ENCODE measurements at places on chromosomes 1 and 21.

DNA sequence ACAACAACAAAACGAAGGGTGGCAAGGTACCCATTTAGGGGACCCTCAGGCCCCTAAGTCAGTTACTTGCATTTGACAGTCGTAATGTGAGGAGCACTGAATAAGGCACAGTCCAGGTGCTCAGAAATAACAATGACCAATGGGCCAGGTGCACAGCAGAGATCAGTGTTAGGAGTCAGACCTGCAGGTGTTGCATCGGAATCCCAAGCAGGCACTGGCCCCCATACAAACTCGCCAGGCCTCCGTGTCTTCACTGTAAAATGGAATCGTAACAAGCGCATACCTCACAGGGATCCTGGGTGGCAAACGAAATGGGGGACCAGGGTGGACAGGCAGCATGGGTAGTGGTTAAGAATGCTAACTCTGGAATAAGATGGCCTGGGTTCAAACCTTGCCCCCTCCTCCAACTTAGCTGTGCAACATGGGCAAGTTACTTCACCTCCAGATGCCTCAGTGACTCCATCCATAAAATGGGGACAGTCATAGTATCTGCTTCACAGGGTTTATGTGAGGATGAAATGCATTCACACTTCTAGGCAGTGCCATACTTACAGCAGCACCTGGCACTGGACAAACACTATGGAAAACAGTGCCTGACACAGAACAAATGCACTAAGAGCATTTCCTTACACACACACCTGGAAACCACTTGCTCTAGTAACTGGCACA is 20.2 kb downstream of the RCAN1 start:
- no peak for DNase-seq
- no peak overlapping the region for H3K27ac ChIP-seq
- no peaks in the 10 kb centered on the region for H3K36me3 ChIP-seq

- peaks cover 4% of the 10 kb centered on the region for H3K27me3 ChIP-seq
- H3K36me3 ChIP-seq = peaks cover 24% of the 10 kb centered on the region
- H3K27ac ChIP-seq = peak overlapping the region; percentile 88
- H3K4me3 ChIP-seq = peak overlapping the region; percentile 91
- peak; percentile 52 for DNase-seq
- H3K4me1 ChIP-seq = peaks cover 36% of the 10 kb centered on the region
Observed at GRCh38 chr1:155174324-155175280, 953 bp downstream of the TRIM46 start.

- peak overlapping the region; percentile 92 for H3K4me3 ChIP-seq
- no peaks in the 10 kb centered on the region for H3K27me3 ChIP-seq
- H3K27ac ChIP-seq = peak overlapping the region; percentile 98
- DNase-seq = peak; percentile 66
Observed at GRCh38 chr1:150066838-150067183, 765 bp upstream of the VPS45 start.

GRCh38 chr1:22799971-22800370 is 89.3 kb downstream of the EPHB2 start:
- H3K27ac ChIP-seq = no peak overlapping the region
- H3K27me3 ChIP-seq = no peaks in the 10 kb centered on the region
- H3K4me1 ChIP-seq = no peaks in the 10 kb centered on the region
- no peaks in the 10 kb centered on the region for H3K36me3 ChIP-seq

DNA sequence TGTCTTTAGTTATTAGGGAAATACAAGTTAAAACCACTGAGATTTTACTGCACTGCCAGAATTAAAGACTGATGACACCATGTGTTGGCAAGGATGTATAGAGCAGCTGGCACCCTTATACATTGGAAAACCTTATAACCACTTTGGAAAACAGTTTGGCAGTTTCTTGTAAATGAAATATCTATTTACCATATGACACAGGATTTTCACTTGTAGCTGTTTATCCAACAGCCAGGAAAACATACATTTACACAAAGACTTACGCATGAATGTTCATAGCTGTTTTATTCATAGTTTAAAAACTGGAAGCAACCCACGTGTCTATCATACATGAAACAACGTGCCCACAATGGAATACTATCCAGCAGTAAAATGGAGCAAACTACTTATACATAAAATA is 45.3 kb downstream of the PRRC2C start:
- H3K27ac ChIP-seq = no peak overlapping the region
- no peaks in the 10 kb centered on the region for H3K27me3 ChIP-seq
- H3K4me3 ChIP-seq = no peak overlapping the region
- no peak for DNase-seq
- H3K4me1 ChIP-seq = peaks cover 3% of the 10 kb centered on the region
- H3K36me3 ChIP-seq = peaks cover 35% of the 10 kb centered on the region

- no peaks in the 10 kb centered on the region for H3K4me1 ChIP-seq
- DNase-seq = no peak
- H3K4me3 ChIP-seq = no peak overlapping the region
- no peaks in the 10 kb centered on the region for H3K27me3 ChIP-seq
- peaks cover 6% of the 10 kb centered on the region for H3K36me3 ChIP-seq
Observed at GRCh38 chr1:54246116-54246721, 46.3 kb downstream of the MRPL37 start.

GRCh38 chr1:8590721-8591351 is 226.6 kb downstream of the RERE start:
- no peak for DNase-seq
- H3K27ac ChIP-seq = peak overlapping the region; percentile 2
- no peaks in the 10 kb centered on the region for H3K27me3 ChIP-seq
- peaks cover 24% of the 10 kb centered on the region for H3K36me3 ChIP-seq
- H3K4me1 ChIP-seq = peaks cover 33% of the 10 kb centered on the region

GRCh38 chr1:226662642-226663326 is 76.3 kb downstream of the ITPKB start:
- no peaks in the 10 kb centered on the region for H3K27me3 ChIP-seq
- peak overlapping the region; percentile 93 for H3K27ac ChIP-seq
- peak; percentile 85 for DNase-seq
- H3K4me1 ChIP-seq = peaks cover 96% of the 10 kb centered on the region

DNA sequence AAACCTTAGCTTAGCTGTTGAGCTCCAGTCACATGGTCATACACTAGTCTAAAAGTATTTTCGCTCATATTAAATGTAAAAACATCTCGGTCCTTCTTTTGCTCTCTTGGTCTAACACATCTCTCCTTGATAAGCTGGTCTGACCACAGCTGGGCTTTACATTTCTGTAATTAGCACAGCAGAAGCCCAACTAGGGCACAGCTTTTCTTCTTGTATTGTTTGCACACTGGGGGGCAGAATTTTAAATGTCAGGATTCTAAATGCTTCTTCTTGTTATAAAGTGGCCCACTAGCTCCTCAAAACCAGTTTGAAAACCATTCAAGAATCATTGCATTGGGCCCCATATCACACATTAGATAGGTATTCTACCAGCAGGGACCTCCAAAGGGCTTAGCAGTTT is 289.1 kb upstream of the PKN2 start:
- no peaks in the 10 kb centered on the region for H3K36me3 ChIP-seq
- H3K4me1 ChIP-seq = no peaks in the 10 kb centered on the region
- no peak for DNase-seq
- no peak overlapping the region for H3K27ac ChIP-seq

DNA sequence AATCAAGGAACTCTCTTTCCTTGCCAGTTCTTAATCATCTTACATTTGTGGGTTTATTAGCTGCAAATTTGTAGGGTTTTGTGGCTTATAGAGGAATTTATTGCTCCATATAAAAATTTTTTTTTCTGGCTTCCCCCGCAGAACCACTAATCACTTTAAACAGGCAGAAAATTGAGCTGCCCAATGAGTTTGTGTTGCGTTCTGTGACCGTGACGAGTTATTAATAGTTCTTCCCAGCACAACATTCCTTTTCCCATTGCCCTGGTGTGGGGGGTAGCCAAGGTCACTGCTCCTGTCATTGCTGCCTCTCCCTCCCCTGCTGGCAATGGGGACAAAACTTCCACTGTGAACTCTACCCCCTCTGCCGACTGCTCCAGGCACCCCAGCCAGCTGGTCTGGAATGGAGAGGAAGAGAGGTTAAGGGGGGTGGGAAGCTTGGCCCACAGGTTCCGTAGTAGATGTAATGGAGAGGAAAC is 55.1 kb downstream of the UBE2T start:
- H3K4me3 ChIP-seq = no peak overlapping the region
- H3K27ac ChIP-seq = no peak overlapping the region
- peaks cover 12% of the 10 kb centered on the region for H3K4me1 ChIP-seq
- no peak for DNase-seq
- no peaks in the 10 kb centered on the region for H3K36me3 ChIP-seq

DNA sequence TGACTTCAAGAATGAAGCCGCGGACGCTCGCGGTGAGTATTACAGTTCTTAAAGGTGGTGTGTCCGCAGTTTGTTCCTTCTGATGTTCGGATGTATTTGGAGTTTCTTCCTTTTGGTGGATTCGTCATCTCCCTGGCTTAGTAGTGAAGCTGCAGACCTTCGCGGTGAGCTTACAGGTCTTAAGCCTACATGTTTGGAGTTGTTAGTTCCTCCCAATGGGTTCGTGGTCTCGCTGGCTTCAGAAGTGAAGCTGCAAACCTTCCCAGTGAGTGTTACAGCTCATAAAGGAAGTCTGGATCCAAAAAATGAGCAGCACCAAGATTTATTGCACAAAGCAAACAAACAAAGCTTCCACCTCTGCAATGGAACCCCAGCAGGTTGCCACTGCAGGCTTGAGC is 14.7 kb downstream of the LDLRAD1 start:
- H3K27ac ChIP-seq = no peak overlapping the region
- H3K27me3 ChIP-seq = no peaks in the 10 kb centered on the region
- no peak overlapping the region for H3K4me3 ChIP-seq
- no peaks in the 10 kb centered on the region for H3K4me1 ChIP-seq

GRCh38 chr1:239126884-239127283 is 259.5 kb upstream of the CHRM3 start:
- no peak overlapping the region for H3K4me3 ChIP-seq
- DNase-seq = no peak
- H3K4me1 ChIP-seq = no peaks in the 10 kb centered on the region
- no peaks in the 10 kb centered on the region for H3K27me3 ChIP-seq

- peaks cover 15% of the 10 kb centered on the region for H3K36me3 ChIP-seq
- H3K27me3 ChIP-seq = no peaks in the 10 kb centered on the region
- peaks cover 22% of the 10 kb centered on the region for H3K4me1 ChIP-seq
- H3K27ac ChIP-seq = no peak overlapping the region
Observed at GRCh38 chr21:29332461-29333362, 34.0 kb downstream of the BACH1 start.

- no peaks in the 10 kb centered on the region for H3K27me3 ChIP-seq
- no peaks in the 10 kb centered on the region for H3K4me1 ChIP-seq
- H3K36me3 ChIP-seq = no peaks in the 10 kb centered on the region
- no peak for DNase-seq
- no peak overlapping the region for H3K27ac ChIP-seq
- no peak overlapping the region for H3K4me3 ChIP-seq
Observed at GRCh38 chr1:17632541-17633184, 93.2 kb downstream of the ARHGEF10L start.

DNA sequence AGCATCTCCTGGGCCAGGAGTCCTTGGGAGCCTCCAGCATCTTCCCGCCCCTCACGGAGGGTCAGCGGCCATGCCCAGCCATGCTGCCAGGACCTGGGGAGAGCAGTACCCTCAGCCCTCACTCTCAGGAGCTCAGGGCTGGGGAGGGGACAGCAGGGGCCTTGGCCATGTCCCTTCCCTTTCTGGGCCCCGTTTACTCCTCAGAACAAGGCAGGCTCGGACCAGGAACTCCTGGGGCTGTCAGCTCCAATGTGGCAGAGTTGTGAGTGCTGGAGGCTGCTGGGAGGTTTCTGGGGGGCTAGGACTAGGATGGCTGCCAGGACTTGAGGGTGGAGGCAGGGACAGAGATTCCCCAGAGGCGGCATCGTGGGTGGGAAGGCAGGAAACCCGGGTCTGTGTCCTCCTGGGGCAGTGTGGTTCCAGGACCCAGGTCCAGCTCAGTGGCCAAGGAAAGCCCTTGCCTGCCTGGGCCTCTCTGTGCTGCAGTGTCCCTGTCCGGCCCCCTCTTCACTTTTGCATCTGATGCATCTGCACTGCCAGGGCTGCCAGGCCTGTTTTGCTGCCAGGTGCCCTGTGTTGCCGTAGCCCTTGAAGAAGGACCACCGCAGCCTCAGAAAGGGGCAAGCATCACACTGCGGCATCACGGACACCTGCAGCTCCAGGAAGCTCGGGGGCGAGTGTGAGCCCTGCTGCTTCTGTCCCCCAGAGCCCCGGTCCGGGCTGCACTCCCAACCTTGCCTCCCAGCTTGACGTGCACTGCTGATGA is 223.9 kb downstream of the CAMTA1 start:
- no peaks in the 10 kb centered on the region for H3K36me3 ChIP-seq
- DNase-seq = no peak
- no peaks in the 10 kb centered on the region for H3K27me3 ChIP-seq
- H3K27ac ChIP-seq = no peak overlapping the region
- H3K4me3 ChIP-seq = no peak overlapping the region

DNA sequence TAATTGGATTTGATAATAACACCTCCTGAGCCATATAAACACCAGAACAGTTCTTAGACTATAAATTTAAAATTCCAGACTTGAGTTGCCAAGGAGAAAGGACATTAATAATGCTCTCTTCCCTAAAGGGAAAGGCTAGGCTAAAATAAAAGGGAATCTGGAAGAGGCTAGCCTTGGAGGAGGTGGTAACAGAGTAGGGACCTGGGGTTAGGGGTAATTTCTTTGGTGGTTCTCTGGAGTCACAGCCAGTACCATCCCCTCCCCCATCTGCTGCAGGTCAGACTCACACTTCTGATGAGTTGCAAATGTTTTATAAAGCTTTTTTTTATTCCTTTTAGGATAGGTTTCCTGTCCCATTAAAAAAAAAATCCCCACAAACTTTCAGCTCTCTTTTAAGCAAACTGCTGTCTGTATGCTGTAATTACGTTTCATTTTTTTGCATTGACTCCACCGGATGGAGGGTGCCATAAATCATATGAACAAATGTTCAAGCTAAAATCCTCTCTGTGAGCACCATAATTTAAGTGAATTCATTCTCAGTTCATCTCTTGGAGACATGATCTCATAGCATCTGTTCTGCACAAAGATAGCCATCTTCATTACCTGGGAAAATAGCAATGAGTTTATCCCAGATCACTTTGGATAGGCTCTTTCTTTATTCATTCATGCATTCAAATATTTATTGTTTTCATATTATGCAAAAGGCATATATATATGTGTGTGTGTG is 379.6 kb downstream of the TTLL7 start:
- H3K4me3 ChIP-seq = no peak overlapping the region
- H3K27ac ChIP-seq = no peak overlapping the region
- DNase-seq = no peak
- H3K27me3 ChIP-seq = no peaks in the 10 kb centered on the region
- H3K4me1 ChIP-seq = peaks cover 3% of the 10 kb centered on the region
- no peaks in the 10 kb centered on the region for H3K36me3 ChIP-seq

- peaks cover 12% of the 10 kb centered on the region for H3K27me3 ChIP-seq
- H3K36me3 ChIP-seq = no peaks in the 10 kb centered on the region
- no peak overlapping the region for H3K27ac ChIP-seq
- no peak overlapping the region for H3K4me3 ChIP-seq
- peaks cover 3% of the 10 kb centered on the region for H3K4me1 ChIP-seq
- DNase-seq = no peak
Observed at GRCh38 chr1:115951560-115951959, 24.8 kb upstream of the SLC22A15 start.

GRCh38 chr1:211381481-211382181 is 55.0 kb downstream of the TRAF5 start:
- no peak for DNase-seq
- no peaks in the 10 kb centered on the region for H3K27me3 ChIP-seq
- peaks cover 42% of the 10 kb centered on the region for H3K4me1 ChIP-seq
- H3K27ac ChIP-seq = peak overlapping the region; percentile 96
- peak overlapping the region; percentile 82 for H3K4me3 ChIP-seq

- no peak overlapping the region for H3K4me3 ChIP-seq
- no peaks in the 10 kb centered on the region for H3K36me3 ChIP-seq
- DNase-seq = no peak
- H3K27me3 ChIP-seq = peaks cover 16% of the 10 kb centered on the region
- no peaks in the 10 kb centered on the region for H3K4me1 ChIP-seq
- H3K27ac ChIP-seq = no peak overlapping the region
Observed at GRCh38 chr1:35666216-35666615, 24.9 kb upstream of the PSMB2 start.

- H3K4me1 ChIP-seq = peaks cover 15% of the 10 kb centered on the region
- no peak for DNase-seq
- H3K4me3 ChIP-seq = no peak overlapping the region
- H3K27me3 ChIP-seq = no peaks in the 10 kb centered on the region
Observed at GRCh38 chr1:97505816-97506215, 415.0 kb downstream of the DPYD start.

Data from activated naive CD8-positive, alpha-beta T cell treated with anti-CD3 and anti-CD28 coated beads for 36 hours (primary cell).